Activated effector memory CD4-positive, alpha-beta T cell treated with anti-CD3 and anti-CD28 coated beads, Interleukin-2, amount 50 U/mL, for 16 hours (primary cell): ENCODE measurements at places on chromosomes 16 and 17.

- DNase-seq: no peak
Observed at GRCh38 chr16:12162151-12162985, 185.8 kb downstream of the SNX29 start.

DNA sequence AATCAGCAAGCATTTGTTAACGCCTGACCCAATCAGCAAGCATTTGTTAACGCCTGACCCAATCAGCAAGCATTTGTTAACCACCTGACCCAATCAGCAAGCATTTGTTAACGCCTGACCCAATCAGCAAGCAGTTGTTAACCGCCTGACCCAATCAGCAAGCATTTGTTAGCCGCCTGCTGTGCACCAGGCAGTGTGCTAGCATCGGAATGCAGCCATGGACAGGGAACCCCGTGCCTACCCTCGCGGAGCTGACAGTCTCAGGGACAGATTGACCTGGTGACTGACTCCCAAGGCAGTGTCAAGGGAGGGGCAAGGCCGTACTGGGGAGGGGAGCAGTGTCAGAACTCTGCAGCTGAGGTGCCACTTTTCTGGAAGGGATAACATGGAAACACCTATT, 66.9 kb downstream of the ABR start:
- DNase-seq: no peak

GRCh38 chr17:36188891-36189306, 7.7 kb downstream of the CCL3L1 start:
- no peak for DNase-seq

DNA sequence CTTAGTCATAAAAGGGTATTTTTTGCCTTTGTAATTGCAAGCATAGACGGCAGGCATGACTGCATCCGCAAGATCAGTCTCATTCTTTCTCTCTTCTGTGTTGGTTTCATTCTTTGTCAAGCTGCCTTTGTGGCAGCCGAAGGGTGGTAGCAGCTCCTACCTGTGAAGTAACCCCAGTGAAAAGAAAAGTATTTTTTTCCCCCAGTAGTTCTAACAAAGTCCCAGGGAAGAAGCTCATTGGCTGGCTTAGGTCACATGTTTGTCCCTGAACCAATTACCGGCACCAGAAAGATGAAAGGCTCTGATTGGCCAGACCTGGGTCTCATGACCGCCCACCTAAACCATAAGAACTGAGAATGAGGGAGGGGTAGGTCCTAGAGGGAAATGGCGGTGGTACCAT, 110.7 kb downstream of the RAP1GAP2 start:
- peak; percentile 66 for DNase-seq

GRCh38 chr16:84294117-84294516, 561 bp upstream of the WFDC1 start:
- no peak for DNase-seq

DNA sequence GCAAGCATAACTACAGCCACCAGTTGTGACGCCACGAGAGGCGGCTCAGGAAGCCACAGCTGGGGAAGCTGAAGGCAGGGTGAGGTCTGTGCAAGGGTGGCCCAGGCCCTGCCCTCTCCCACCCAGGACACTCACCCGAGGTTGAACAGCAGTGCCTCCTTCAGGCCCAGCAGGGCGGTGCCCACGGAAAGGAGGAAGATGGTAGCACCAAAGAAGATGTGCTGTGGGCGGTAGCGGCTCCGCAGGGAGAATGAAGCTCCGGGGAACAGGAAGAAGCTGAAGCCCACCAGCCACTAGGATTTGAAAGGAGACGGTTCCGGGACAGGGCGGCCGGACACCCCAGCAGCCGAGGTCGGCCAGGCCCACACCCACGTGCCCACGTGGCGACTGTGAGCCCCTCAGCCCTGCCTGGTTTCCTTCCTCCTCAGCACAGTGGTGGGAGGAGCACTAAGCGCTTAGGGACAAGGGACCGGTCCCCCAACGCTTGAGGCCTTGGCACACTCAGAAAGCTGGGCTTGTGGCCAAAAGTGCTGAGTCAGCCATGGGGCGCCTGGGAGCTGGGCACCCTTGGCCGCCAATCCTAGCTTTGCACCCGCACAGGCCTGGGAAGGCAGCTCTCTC, 11.0 kb downstream of the CYB561 start:
- DNase-seq: no peak

GRCh38 chr17:50541402-50541715, 5.6 kb upstream of the SPATA20 start:
- DNase-seq: no peak

- DNase-seq: no peak
Observed at GRCh38 chr17:37393352-37393751, 13.3 kb downstream of the ACACA start.

DNA sequence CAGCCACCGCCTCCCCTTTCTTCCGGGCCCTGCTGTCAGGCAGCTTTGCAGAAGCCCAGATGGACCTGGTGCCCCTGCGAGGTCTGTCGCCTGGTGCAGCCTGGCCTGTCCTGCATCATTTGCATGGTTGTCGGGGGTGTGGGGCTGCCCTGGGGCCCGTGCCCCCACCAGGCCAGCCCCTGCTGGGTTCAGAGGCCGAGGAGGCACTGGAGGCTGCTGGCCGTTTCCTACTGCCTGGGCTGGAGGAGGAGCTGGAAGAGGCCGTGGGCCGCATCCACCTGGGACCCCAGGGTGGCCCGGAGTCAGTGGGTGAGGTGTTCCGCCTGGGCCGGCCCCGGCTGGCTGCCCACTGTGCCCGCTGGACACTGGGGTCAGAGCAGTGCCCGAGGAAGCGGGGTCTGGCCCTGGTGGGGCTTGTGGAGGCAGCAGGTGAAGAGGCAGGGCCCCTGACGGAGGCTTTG, 5.5 kb upstream of the TGFB1I1 start:
- no peak for DNase-seq

DNA sequence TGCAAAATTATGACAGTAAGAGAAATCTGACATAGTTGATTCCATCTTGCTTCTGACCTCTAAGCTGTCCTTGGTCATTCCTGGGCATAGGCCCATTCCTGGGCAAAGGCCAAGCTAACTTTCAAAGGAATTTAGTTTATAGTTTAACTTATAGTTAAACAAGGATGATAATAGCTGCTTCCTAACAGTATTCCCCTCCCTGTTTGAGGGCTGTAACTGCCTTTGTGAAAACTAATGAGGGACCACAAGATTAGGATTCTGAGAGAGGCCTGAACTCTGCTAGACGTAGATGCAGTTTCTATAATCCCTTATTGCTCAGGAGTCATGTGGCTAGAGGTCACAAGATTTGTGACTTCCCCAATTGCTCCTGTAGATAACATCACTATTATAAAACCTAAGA, 80.2 kb upstream of the ASIC2 start:
- no peak for DNase-seq

DNA sequence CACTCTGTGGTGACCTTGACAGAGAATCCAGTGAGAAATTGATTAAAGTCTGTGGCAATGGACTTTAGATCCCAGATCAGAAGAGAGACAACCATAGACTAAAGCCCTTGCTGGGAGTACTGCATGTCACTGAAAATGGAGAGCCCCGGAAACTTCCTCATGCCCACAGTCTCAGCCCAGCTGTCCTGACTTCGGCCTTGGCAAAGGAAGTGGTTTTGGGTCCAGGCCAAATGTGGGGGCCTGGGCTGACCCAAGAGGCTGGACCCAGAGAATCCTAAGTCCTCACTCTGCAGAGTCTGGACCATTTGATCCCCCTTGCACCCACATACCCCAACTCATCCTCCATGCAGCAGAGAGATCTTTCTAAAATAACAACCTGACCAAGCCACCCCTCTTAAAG, 4.7 kb upstream of the BEAN1 start:
- no peak for DNase-seq

GRCh38 chr16:88722784-88723506, 16.6 kb downstream of the CTU2 start:
- no peak for DNase-seq

- no peak for DNase-seq
Observed at GRCh38 chr17:38559880-38560230, 45.9 kb downstream of the SRCIN1 start.

- DNase-seq: no peak
Observed at GRCh38 chr17:30210366-30210765, 25.1 kb downstream of the SLC6A4 start.

GRCh38 chr17:49241692-49242397, 11.3 kb upstream of the PHOSPHO1 start:
- no peak for DNase-seq

DNA sequence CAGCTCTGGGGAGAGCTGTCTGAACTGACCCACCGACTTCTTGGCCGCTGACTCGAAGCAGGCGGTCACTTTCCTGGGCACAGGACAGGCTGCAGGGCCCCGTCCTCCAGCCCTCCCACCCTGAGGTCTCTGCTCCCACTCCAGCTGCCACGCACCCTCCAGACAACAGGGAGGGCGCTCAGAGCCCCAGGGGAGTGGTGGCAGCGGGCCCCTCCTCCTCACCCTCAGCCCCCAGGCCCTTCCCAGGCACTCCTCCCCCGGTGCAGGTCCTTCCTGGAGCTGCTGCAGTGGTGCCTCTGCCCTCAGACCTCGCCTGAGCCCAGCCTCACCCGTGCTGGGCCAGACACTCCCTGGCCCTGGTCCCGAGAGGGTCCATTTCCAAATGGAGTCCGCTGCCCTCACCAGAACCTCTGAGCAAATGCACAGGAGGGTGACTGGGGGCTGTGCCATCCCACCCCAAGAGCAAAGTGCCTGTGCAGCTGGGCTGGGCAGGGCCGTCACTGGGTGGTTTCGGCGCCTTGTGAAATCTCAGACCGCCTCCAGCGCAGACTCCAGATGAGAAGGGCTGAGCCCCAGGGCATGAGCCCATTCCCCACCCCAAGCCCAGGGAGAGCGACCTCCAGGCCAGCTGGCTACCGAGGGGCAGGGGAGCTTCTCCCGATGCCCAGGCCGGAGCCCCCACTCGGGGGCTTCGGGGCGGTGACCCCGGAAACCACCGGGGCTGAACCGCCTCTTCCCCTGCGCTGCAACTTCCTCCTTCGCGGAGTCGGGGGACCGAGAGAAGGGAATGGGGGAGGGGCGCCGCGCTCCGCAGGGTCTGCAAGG, 717 bp downstream of the CYBA start:
- DNase-seq: peak; percentile 77

DNA sequence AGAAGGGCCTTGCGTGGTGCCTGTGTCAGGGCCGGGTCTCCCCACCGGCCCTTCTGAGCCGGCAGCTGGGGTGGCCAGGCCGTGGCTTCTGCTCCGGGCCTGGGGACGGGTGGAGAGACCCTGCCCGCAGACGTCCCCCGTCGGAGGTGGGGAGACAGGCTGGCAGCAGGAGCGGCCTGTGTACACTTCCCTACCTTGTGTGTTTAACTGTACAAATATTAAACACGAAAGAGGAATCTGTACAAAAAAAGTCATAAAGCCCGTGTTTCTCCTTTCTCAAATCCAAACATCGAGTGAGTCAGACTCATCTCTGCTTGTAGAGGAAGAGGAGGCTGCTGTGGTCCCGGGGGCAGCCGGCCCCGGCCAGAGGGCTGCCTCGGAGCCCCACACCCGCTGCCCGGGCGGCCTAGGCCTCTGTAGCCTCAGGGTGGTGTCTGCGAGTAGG, 2.0 kb downstream of the CACNA1H start:
- DNase-seq: no peak

DNA sequence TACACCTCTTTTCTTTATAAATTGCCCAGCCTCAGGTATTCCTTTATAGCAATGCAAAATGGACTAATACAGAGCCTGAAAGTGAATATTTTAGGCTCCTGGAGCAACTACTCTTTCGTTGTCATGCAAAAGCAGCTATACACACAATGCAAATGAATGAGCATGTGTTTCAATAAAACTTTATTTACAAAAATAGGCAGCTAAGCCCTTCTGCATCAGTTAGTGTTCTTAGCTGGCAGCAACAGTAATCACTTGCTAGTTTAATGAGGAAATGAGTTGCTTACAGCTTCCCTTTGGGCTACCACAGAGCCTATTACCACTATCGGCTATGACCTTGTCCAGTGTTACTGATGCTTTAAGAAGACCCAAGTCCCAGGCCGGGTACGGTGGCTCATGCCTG, 402.9 kb downstream of the XYLT1 start:
- no peak for DNase-seq
